Fibroblast of skin of scalp (primary cell): ENCODE measurements at places on chromosomes 3 and 15.

- DNase-seq, result no peak
These were observed 11.4 kb downstream of the TRAK1 start for GRCh38 chr3:42102571-42102970.

GRCh38 chr15:38374556-38374955, 79.4 kb upstream of the FAM98B start:
- DNase-seq, result no peak

- DNase-seq, result no peak
These were observed 223.0 kb downstream of the EPHA6 start for GRCh38 chr3:97037294-97037943.

DNA sequence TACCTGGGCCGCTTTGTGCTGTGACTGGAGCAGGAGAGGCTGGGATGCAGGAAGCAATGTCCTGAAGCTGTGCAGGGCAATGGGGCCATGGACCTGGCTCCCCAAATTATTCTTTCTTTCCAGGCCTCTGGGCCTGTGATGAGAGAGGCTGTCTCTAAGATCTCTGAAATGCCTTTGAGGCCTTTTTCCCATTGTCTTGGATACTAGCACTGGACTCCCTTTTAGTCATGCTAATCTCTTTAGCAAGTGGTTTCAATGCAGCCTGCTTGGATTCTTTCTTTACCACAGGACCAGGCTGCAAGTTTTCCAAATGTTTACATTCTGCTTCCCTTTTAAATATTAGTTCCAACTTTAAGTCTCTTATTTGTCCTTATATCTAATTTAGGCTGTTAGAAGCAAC, 64.8 kb upstream of the SGO1 start:
- no peak for DNase-seq

- DNase-seq, result no peak
These were observed 86.8 kb downstream of the LSM3 start for GRCh38 chr3:14265246-14265962.
